ENCODE measurements at places on chromosomes 7 and 10.

DNA sequence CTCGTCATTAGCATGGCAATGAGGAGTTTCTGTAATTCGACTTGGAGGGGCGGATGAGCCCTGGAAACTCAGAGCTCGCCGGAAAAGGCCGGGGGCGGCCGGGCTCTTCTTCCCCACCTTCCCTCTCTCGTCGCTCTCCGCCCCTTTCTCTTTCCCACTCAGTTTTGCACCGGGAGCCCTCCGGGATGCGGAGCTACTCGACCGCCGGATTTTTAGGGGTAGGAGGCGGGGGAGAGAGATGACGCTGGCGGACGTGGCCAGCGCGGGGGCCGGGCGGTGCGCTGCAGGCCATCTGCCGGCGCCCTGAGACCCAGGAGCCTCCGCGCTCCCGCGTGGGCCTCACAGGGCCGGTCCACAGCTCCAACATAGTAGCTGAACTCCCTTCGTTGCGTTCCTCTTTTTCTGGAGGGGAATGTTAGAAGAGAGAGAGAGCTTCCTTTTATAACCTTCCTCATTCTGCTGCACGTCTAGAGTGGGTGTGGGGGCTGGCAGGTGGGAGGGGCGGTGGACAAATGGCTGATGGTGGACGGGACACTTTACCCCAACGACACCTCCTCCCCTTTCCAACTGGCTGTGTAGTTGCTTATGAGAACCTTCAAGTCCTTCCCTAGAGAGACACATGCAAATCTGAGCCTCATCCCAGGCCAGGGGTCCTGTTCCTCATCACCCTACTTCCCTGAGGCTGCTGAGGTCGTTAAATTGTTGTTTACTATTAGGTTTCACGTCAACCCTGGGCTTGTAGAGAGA lies 1.1 kb upstream of the HOXA1 start:
- no peak for DNase-seq

- DNase-seq = no peak
Observed at GRCh38 chr7:158409816-158410330, 177.8 kb downstream of the PTPRN2 start.

DNA sequence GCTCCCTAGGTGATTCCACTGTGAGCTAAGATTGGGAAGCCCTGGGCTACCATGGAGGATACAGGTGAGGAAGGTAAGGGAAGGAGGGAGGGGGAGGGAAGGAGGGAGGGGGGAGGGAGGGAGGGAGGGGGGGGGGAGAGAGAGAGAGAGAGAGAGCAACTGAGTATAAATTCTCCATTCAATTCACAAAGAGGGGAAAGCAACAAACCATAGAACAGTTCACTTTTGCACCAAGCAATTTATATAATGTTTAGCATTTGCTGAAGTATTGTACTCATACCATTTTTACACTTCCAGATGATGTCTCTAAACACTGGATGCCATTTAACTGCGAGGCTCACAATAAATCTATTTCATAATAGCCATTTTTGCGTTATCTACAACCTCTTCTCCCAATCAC lies 118.3 kb downstream of the COL28A1 start:
- DNase-seq = no peak

DNA sequence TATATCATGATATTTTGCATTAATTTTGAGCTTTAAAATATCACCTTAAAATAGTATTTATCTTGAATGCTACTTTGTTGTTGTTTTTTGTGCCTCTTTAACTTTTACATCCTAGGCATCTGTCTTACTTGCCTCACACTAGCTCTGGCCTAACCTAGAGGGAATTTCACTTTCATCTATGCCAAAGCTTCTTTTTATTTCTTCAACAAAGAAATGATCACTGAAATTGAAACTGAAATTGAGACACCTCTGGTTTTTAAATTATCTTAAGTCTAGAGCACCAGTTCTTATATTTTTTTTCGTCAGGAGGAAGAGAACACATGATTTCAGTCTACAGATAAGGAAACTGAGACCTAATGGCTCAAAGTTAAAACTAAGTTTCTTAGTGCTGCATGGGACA lies 3.5 kb upstream of the SCIN start:
- no peak for DNase-seq

DNA sequence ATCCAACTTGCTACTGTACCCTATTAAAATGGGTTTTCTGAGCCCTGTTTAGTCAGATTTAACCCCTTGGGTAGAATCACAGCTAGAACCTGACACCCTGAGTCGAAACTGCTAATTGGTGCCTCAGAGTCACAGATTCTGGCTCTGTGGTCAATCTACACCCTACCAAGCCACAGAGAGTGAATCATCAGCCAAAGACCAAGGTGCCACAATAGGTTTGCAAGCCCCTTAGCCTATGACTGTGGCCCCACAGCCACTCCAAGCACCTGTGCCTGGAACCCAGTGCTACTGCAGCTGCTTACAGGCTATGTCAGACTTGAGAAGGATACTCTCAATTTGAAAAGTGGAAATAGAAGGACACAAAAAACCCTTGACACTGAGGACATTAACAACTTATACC lies 202.8 kb upstream of the KCND2 start:
- no peak for DNase-seq

GRCh38 chr10:74011770-74012169 lies 13.9 kb downstream of the VCL start:
- DNase-seq = no peak

- no peak for DNase-seq
Observed at GRCh38 chr7:130079846-130080394, 9.6 kb downstream of the KLHDC10 start.

- no peak for DNase-seq
Observed at GRCh38 chr7:131302876-131303707, 24.6 kb upstream of the MKLN1 start.

- DNase-seq = no peak
Observed at GRCh38 chr10:60430836-60431597, 41.3 kb upstream of the ANK3 start.

GRCh38 chr7:5193880-5194279 lies 3.8 kb downstream of the WIPI2 start:
- DNase-seq = no peak

GRCh38 chr7:16611711-16612110 lies 33.8 kb downstream of the ANKMY2 start:
- DNase-seq = no peak

DNA sequence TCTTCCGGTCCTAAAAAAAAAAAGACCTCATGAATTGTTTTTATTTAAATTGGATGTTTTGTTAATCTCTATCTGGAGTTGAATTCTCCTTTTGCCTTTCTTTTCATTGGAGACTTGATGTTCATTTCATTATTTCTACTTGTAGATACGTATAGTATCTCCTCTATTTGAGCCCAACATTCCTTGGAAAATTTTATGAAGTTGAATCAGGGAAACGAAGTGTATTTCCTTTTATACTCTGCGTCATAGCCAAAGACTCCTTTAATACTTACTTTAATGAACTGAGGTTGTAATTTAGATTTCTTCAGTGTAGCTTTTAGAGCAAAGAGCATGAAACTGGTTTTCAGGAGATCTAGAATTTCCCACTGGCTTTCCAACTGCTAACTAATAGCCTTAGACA lies 132.4 kb downstream of the KIAA1217 start:
- no peak for DNase-seq

- DNase-seq = no peak
Observed at GRCh38 chr7:157779206-157779605, 442.4 kb downstream of the DNAJB6 start.

DNA sequence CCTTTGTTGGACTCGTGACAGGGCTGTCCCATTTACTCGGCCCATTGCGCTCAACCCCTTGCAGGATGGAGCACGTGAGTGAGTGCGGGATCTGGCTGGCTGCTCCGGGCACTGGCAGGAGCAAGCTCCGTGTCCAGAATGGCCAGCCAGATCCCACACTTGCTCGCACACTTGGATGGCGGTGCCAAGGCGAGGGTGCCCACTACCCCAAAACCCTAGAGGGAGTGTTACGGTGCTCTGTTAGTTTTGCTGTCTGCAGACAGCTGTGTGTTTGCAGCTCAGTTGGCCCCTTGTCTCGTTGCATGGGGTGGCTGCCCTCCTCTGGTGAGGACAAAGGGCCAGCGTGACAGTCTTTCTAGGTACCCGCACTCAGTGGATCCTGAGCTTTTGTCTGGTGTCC lies 34.2 kb downstream of the ZNF487 start:
- no peak for DNase-seq

DNA sequence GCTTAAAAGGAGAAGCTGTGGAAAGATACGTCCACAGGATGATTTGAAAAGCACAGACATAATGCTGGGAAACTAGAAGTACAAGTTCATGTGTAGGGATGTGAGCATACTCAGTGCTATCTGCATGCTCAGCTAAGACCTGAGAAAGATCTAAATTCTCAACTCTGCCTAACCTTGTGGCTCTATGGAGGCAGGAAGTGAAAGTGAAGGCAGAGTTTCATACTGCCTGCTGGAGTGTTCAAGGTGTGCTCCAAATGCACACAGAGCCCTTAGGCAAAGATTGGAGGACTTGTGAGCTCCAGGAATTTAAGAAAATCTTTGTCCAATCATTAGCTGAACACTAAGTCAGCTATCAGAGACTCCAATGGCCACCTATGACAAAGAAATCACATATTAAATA lies 190.9 kb downstream of the RNLS start:
- DNase-seq = no peak

DNA sequence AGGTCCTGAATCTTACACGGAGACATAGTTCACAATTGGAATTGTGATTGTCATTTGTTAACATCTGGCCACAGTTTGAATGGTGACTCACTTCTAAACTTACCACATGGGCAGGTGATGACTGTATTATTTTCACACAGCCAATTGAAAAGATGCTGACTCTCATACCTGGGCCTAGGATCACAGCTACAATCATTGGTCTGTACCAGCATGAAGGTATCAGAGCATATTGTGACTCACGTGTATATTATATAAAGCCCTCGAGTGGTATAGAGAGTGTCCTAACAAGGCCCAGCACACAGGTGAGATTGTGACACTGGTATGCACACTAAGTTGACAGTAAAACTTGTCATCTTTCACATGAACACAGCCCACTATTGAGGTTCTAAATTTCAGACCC lies 9.4 kb upstream of the ZNF107 start:
- DNase-seq = no peak

GRCh38 chr10:130762491-130762890 lies 549.0 kb downstream of the TCERG1L start:
- no peak for DNase-seq

- DNase-seq = no peak
Observed at GRCh38 chr7:99037327-99037940, 106.5 kb downstream of the SMURF1 start.

GRCh38 chr7:115499956-115500355 lies 530.6 kb downstream of the TFEC start:
- DNase-seq = no peak

- DNase-seq = no peak
Observed at GRCh38 chr7:372546-372931, 82.6 kb downstream of the FOXL3 start.

GRCh38 chr10:17768957-17769356 lies 17.0 kb downstream of the TMEM236 start:
- DNase-seq = no peak

- DNase-seq = no peak
Observed at GRCh38 chr10:102269017-102269416, 23.7 kb downstream of the GBF1 start.

GRCh38 chr10:116891208-116891607 lies 41.9 kb downstream of the ENO4 start:
- no peak for DNase-seq

- no peak for DNase-seq
Observed at GRCh38 chr10:10010397-10010796, 1007.3 kb upstream of the CELF2 start.

- no peak for DNase-seq
Observed at GRCh38 chr10:75712242-75712880, 280.9 kb downstream of the LRMDA start.

GRCh38 chr7:28083164-28083997 lies 97.2 kb downstream of the JAZF1 start:
- DNase-seq = no peak

GRCh38 chr7:101210143-101210542 lies 7.2 kb downstream of the PLOD3 start:
- no peak for DNase-seq

- no peak for DNase-seq
Observed at GRCh38 chr10:9228771-9229170, 1174.3 kb downstream of the GATA3 start.

DNA sequence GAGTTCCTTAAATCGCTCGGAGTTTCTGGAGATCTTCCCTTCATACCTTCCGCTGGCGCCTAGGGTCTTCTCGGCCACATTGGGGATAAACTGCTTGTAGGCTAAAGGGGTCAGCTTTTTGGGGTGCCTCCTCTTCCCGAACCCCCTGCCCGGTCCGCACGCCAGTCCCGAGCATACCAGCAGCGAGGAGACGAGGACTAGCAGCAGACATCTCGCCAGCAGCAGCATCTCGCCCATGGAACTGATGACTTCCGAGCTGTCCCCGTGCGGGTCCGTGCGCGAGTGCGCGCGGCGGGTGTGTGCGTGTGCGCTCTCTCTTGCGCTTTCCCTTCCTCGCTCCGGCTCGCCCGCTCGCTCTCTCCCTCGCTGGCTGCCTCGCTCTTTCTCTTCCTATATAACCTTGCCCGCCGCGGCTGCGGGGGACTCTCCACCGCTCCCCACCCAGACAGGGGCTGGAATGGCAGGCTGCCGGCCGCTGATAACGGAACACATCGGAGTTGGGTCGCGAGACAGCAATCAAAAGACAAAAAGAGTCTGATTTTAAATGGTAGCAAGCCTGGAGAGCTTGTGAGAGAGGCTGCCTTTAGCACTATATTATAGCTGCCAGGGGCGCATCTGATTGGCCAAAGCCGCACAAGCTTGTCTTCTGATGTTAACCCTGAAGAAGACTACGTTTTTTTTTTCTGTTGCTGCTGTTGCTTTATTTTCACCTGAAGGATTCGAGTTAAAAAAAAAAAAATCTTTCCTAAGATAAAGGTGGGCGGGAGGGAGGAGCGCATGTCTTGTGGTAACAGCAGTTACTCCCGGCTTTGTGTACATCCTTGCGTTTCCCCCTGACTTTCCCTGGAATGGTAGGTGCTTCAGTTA lies at the start of gene SHH:
Gene SHH, minus strand, starts transcription at position 569 of the 867 bp plus-strand sequence. Its CDS starts 341 bp downstream, at position 228.
- DNase-seq = no peak

DNA sequence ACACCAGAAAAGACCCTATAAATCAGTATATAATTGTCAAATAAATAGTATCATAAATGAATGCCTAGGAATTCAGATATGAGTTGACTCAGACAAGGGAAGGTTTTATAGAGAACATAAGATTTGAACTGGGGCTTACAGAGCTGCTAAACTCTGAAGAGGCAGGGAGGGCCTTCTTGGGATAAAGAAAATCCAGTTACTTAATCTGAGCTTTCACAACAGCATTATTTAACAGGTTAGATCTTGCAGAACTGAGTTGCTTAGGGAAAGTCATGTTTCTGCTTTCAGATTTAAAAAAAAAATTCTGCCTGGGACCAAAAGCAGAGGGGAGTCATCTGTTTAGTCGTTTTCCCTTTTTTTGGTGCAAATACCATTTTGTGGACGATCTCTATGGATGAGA lies 594.8 kb upstream of the FZD8 start:
- DNase-seq = no peak

GRCh38 chr10:35667270-35667889 lies 25.3 kb upstream of the FZD8 start:
- no peak for DNase-seq

DNA sequence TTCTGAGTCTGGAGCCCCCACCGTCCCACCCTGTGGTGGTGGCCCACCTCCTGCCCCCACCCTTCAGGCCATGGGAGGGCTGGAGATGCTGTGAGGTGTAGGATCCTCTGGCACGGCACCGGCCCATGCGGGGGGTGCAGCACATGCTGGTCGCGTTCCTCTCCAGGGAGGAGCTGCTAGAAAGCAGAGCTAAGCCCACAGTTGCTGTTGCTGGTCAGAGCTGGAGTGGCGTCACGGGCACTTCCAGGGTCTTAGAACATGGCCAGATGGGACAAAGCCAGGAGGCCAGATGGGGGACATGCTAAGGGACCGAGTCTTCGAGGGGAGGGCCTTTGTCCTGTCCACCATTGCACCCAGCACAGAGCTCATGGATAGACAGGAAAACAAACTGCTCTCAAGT lies 21.6 kb downstream of the AGAP3 start:
- DNase-seq = no peak
